Thoracic aorta (tissue), 2 donors: ENCODE measurements at places on chromosomes 7 and 10. TPM values are rescaled to one million over a fixed set of nuclear protein-coding genes. Genes with fewer than 3 reads are reported as not detected.
A peak's percentile ranks its signal among the peaks of the same experiment; 100 is the strongest.

GTPBP10 gene
- 16.2 TPM for total RNA-seq

RBM20 gene
- total RNA-seq: 7.8 TPM

GIMAP4 gene
- total RNA-seq: 12.3 TPM

OR2A12 gene
- total RNA-seq: not detected

HMX3 gene
- not detected for total RNA-seq

UTF1 gene
- not detected for total RNA-seq

DNA sequence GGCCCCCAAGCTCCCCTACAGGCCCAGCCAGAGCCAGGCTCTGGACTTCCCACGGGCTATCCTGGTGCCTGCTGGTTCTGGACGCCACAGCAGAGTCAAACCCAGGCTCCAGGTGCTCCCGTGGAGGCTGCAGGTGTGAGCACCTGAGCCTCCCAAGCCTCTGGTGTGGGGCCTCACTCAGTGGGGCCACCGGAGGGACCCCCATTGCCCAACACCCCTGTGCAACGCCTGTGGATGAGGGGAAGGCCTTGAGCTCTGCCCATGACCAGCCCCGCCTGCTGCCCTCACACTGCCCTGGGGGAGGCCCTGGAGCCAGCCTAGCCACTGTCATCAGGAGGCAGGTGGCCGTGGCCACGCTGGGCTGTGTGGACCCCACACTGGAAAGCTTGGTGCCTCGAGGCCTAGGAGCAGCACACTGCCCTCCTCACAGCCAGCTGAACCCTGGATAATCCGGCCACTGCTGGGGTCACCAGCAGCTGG, 229.3 kb downstream of the MAD1L1 start:
- no peak for DNase-seq
- H3K4me1 ChIP-seq: no peaks in the 10 kb centered on the region
- H3K27me3 ChIP-seq: no peaks in the 10 kb centered on the region
- no peak overlapping the region for H3K4me3 ChIP-seq
- no peak overlapping the region for H3K27ac ChIP-seq

DNA sequence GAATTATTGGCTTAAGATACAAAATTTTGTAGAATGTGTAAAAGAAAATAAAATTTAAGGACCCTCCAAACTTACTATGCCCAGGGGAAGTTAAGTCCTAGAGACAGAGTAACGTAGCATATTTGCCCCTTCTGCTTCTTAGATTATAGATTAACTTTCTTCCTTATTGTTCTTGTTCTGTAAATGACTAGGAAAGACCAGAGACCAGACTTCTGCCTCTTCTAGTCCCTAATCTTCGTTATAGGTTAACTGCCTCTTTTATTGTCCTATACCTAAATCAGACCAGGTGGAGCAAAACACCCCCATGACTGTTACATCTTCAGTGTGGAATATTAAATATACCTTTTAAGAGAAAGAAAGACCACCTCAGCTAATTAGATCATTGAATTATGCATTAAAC, 160.5 kb downstream of the PHTF2 start:
- H3K27ac ChIP-seq: no peak overlapping the region

DNA sequence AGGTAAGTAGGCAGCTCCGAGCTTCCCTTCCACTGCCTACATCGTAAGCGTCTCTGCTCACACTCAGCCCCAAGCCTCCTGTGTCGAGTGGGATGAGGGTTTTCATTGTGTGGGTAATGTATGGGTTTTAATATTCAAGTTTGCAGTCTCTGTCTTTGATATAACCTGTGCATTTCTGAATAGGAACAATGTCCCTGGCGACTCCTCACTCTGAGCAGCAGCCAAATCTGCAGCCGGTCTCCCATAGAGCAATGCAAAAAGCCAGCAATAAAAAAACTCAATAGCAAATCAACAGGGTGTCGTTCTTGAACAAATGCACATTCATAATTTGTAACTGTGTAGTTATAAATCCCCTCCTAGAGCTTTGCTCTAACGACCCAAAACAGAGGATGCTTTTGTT, 33.4 kb downstream of the PPP1R17 start:
- no peak overlapping the region for H3K4me3 ChIP-seq
- DNase-seq: no peak
- no peaks in the 10 kb centered on the region for H3K36me3 ChIP-seq
- H3K27me3 ChIP-seq: no peaks in the 10 kb centered on the region

DNA sequence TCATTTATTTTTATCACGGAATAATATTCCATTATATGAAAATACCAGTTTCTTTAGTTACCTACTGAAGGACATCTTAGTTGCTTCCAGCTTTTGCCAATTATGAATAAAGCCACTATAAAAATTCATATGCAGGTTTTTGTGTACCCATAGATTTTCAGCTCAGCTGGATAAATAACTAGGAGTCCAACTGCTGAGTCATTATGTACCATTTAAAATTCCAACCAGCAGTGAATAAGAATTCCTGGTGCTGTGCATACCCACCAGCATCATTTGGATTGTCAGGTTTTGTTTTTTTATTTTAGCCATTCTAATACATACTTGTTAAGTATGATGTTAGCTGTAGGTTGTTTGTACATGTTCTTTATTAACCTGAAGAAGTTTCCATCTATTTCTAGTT, 14.5 kb downstream of the FAM24B start:
- H3K4me1 ChIP-seq: no peaks in the 10 kb centered on the region
- no peak overlapping the region for H3K4me3 ChIP-seq
- no peaks in the 10 kb centered on the region for H3K36me3 ChIP-seq
- H3K27me3 ChIP-seq: no peaks in the 10 kb centered on the region

- DNase-seq: no peak
- H3K36me3 ChIP-seq: no peaks in the 10 kb centered on the region
- H3K4me1 ChIP-seq: peaks cover 10% of the 10 kb centered on the region
Observed at GRCh38 chr10:33796680-33797079, 462.2 kb upstream of the NRP1 start.

DNA sequence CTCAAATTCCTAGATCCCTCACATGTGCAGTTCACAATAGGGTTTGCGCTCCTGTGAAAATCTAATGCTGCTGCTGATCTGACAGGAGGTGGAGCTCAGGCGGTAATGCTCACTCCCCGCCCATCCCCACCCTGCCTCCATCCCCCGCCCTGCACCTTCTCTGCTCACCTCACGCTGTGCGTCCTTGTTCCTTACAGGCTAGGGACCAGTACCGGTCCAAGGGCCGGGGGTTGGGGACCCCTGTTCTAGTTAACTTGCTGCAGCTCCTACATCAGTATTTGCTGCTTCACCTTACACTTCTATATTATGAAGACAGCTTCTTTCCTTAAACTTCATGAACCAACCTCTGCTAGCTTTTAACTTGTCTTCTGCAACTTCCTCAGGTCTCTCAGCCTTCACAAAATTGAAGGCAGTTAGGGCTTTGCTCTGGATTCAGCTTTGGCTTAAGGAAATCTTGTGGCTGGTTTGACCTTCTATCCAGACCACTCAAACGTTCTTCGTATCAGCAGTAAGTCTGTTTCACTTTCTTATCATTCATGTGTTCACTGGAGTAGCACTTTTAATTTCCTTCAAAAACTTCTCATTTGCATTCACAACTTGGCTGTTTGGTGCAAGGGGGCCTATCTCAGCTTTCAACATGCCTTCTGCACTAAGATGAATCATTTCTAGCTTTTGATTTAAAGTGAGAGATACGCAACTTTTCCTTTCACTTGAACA, 1.7 kb upstream of the TNKS2 start:
- H3K4me1 ChIP-seq: peaks cover 34% of the 10 kb centered on the region
- peak overlapping the region; percentile 93 for H3K4me3 ChIP-seq
- H3K27me3 ChIP-seq: no peaks in the 10 kb centered on the region
- no peak for DNase-seq
- peak overlapping the region; percentile 64 for H3K27ac ChIP-seq
- no peaks in the 10 kb centered on the region for H3K36me3 ChIP-seq

DNA sequence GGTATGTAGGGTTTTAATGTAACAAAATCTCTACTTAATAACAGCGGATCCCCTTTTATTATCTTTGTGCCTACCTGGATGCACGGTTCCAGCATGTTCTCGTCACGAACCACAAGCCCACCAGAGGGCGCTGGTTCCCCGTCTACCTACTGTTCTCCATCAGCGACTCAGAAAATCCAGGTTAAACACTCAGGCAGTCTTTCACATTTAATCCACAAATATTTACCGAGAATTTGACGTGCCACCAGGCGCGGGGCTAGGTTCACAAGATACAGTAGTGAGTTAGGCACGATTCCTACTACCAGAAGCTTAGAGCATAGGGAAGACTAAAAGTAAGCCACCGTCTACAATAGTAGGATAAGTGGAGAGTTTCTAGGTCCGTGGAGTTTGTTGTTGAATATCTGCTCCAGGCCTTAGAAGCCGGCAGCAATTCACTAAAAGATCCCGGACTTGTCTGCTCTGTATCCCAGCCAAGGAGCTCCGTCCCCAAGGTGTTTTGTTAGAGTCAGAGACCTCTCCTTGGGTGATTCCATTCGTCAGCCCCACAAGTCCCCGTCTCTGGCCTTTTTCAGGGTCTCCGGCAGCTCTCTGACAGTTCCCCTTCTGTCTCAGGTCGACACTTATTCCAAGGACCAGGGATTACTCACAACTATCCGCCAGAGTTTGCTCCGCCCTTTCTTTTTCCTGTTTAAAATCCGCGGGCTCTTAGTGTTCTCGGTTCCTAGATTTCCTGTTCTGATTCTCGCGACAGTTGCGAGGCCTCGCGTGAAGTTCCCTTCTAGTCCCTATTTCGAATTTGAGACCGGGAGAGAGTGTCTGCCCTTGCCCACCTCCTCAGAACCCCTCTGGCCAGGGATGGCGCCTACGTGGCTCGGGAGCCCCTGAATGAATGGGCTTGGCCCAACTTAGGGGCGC, 1.5 kb upstream of the KAZALD1 start:
- H3K27ac ChIP-seq: peak overlapping the region; percentile 98
- H3K4me1 ChIP-seq: peaks cover 34% of the 10 kb centered on the region
- DNase-seq: peak; percentile 85
- peak overlapping the region; percentile 90 for H3K4me3 ChIP-seq
- H3K36me3 ChIP-seq: no peaks in the 10 kb centered on the region
- no peaks in the 10 kb centered on the region for H3K27me3 ChIP-seq

DNA sequence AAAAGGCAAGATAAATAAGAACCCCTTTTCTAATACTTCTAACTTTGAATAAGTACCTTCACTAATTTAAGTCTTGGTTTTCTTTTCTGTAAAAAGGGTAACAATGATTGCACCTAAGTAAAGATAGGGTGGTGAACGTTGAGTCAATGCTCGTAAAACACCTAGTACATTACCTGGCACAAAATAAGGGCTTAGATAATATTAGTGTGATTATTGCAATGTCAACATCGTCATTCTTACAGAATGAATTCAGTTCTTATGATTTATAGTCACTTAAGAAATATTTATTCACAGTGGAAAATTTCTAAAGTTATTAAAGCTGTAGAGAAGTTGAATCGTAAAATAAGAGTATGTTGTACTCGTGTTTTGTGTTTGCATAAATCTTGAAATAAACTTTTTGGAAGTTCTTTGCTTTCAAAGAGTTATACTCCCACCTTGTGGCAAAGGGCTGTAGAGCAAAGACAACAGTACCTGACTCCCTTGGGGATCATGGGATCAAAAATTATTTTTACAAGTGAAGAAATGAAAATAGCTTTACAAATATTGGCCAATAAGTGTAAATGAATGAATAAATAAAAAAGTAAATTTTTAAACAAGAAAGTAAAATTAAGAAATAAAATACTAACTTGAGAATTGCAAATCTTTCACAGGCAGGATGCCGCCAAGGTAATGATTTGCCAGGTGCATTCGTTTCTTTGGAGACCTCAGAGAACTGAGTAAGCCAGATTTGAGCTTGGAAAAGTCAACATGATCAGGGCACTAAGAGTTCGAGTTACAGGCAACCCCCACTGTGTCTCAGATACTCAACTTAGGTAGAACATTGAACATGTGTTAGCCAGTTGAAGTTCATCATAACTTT, 285.8 kb upstream of the CACNA2D1 start:
- no peak for DNase-seq
- no peaks in the 10 kb centered on the region for H3K36me3 ChIP-seq
- H3K4me3 ChIP-seq: no peak overlapping the region
- no peak overlapping the region for H3K27ac ChIP-seq

DNA sequence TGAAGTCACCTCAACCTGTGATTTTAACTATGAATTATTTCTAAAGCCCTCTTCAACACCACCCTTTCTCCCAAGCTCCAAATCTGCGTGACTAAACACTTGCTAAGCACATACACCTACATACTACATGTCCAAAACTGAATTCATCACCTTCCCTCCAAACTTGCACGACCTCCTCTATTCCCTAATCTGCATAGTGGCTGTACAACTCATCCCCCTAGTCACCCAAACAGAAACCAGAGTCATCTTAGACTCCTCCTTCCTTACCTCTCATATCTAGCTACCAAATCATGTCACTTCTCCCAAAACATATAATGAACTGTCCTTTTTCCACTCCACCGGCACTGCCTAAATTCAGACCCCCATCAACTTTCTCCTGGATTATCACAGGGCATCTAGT, 16.2 kb downstream of the ARHGAP21 start:
- no peaks in the 10 kb centered on the region for H3K36me3 ChIP-seq
- H3K4me1 ChIP-seq: peaks cover 67% of the 10 kb centered on the region
- no peak overlapping the region for H3K27ac ChIP-seq
- no peak overlapping the region for H3K4me3 ChIP-seq
- no peaks in the 10 kb centered on the region for H3K27me3 ChIP-seq

DNA sequence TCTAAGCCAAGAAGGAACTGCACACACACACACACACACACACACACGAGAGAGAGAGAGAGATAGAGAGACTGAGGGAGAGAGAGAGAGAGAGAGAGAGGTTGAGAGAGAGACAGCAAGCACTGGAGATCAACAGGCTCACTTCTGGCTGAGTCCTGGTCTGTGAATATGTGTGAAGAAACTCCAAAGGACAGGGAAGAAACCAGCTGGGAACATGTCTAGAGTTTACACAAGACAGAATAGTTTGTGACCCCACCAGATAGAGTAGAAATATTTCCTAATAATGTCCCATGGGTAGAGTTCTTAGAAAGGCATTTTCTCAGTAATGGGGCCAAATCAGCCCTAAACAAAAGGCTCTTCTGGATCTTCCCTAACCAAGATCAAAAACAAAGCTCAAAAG, 155.5 kb upstream of the IGFBP3 start:
- no peak overlapping the region for H3K27ac ChIP-seq
- H3K4me1 ChIP-seq: no peaks in the 10 kb centered on the region
- H3K4me3 ChIP-seq: no peak overlapping the region

GRCh38 chr7:142855756-142856564, 1.1 kb downstream of the EPHB6 start:
- peak overlapping the region; percentile 90 for H3K4me3 ChIP-seq
- H3K4me1 ChIP-seq: peaks cover 29% of the 10 kb centered on the region
- no peak overlapping the region for H3K27ac ChIP-seq
- no peaks in the 10 kb centered on the region for H3K36me3 ChIP-seq
- H3K27me3 ChIP-seq: no peaks in the 10 kb centered on the region
